ENCODE measurements at places on chromosomes 16 and 17.

GRCh38 chr16:23914946-23915530 lies 79.3 kb downstream of the PRKCB start:
- no peak for DNase-seq

- no peak for DNase-seq
Measured at GRCh38 chr17:45841186-45841585, 3.5 kb upstream of the SPPL2C start.

DNA sequence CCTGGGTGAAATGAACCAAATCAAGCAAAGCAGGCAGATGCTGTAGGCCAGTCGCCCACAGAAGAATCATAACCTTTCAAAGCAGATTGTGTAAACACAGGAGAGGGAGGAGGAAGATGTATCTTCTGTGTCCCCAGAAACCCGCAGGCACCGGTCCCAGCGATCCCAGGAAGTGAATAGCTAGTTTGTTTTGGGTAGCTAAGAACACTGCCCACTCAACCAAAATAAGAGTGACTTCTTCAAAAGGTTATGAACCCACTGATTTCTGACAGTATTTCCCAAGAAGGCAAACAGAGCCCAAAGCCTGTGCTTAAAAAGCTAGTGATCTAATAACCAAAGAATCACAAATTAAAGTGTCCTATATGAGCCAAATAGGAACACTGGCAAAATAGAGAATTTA lies 67.8 kb downstream of the GRIN2A start:
- DNase-seq, result no peak

DNA sequence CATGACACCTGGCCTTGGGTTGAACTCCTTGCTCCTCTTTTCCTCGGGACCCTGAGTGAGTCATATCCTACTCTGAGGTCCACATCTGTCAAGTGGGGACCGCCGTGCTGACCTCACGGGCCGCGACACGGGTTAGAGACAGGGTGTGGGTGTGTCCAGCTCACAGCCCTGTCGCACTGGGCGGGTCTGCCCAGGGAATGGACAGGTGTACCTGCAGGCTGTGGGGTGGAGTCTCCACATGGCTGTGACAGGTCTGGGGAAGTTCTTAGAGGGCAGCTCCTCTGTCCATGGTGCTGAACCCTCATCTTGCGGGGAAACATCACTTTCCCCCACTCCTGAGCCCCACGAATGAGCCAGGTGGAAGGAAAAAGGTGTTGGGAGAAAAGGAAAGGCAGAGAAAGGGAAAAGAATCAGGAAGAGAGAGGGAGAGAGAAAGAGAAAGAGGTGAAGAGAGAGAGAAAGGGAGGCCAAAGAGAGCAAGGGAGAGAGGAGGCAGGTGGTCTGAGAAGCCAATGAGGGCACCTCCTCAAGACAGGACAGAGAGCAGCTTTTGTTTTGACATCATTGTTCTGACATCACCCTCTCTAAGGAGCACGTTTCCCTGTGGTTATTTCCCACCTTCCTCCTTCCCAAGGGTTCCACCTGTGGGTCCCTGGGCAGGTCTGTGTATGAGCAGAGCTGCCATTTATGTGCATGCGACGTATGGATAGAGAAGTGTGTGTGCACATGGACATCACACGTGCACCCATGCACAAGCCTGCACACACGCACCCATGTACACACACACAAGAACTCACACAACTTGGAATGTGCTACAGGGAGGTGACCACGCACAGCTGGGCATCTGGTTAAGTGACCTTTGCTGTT lies 32.6 kb upstream of the CBFA2T3 start:
- peak; percentile 18 for DNase-seq

DNA sequence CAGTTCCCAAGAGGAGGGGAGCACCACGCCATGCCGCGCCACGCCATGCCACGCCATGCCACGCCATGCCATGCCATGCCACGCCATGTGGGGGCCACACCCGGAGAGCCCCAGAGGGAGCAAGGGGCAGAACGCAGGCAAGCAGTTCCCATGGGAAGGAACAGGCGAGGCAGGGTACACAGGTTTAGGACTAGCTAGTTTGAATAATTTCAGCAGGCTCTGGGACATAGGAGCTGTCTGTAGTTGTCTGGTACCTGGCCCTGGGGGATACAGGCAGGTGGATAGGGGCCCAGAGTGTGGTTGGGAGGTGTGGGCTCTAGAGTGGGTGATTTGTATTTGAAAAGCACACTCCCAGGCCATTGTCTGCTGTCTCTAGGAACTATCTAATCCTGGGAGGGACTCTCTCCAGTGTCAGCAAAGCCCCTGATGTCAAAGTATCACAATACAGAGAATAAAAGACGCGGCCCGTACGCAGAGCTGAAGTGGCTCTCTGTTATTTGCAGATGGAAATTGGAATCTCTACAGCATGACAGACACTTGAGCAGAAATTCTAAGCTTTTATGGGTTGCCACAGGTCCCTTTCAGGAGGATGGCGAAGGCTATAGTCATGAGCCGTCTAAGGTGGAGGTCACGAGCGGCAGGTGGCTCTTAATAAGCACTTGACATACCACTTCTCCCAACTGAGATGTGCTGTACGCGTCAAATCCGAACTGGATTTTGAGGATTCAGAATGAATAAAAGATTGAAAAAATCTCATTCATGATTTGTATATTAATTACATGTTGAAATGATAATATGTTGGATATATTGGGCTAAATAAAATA lies 220.8 kb upstream of the TNRC6C start:
- no peak for DNase-seq

DNA sequence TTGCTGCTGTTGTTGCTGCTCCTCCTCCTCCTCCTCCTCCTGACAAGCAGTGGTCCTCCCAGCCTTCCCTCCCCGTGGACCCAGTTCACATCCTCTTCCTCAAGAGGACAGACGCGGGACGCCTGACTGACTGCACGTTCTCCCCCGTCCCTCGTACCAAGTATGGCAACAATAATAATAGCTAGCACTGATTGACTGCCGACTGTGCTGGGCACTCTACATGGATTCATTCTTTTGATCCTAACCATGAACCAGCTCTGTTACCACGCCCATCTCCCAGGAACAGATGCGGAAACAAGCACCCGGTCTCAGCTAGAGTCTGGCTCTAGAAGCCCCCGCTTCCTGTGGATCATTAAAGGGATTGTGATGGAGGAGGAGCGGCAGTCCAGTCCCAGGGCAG lies 78.0 kb downstream of the GNAO1 start:
- DNase-seq, result no peak

DNA sequence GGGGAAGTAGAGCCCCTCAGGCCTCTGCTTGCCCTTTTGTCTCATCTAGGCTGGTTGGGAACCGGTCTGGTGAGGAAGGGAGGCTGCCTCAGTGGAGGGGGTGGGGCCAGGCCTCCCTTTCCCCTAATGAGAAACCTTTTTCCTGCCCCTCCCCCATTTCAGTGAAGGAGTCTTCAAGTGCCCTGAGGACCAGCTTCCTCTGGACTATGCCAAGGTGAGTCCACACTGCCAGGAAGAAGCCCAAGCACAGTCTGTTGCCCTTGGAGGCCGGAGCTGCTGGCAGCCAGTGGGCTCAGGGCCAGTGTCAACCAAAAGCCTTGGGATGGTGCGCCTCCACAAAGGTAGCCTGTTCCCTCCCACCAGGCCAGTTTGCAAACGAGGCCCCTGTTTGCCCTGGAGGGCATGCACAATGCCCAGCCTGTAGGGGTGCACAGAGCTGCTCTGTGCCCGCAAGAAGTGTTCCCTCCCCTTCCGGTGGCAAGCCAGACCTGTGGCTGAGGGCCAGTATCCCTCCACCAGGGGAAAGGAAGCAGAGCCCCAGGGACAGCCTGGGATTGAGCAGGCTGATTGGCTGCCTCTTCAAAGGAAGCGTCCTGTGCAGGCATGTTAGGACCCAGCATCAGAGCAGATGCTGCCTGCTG lies 3.4 kb downstream of the TRAF4 start:
- peak; percentile 98 for DNase-seq

Measured in LNCaP clone FGC (cell line).